Non-pigmented ciliary epithelial cell (primary cell): ENCODE measurements at places on chromosomes 3 and 15.

DNA sequence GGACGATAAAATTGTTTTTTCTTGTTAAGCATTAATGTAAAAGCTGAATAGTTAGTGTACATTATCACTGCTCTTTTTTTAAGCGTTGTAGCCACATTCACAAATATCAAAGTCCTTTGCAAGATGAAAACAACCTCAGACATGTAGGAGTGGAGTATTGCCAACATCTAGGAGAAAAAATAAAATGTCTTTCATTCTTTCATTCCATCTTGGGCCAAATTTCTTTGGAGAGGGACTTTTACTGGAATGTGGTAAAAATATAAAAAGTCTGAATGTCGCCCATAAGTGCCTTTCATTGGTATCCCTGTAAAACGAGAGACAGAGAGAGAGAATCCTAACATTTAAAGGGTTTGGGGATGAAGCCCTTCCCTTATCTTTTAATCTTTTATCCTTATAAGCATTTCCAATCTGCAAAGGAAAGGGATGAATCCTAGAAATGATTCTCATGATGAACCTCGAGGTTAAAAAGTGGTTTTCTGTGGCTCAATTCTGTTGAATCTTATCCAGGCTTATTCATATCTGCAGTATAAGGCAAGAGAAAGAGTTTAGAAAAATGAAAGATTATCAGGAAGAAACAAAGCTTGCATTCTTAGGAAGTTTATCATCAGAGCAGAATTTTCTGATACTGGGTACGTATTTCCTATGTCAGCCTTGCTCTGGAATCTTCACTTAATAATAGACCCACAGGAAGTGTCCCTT, 1031.7 kb downstream of the MCTP2 start:
- DNase-seq, result no peak

DNA sequence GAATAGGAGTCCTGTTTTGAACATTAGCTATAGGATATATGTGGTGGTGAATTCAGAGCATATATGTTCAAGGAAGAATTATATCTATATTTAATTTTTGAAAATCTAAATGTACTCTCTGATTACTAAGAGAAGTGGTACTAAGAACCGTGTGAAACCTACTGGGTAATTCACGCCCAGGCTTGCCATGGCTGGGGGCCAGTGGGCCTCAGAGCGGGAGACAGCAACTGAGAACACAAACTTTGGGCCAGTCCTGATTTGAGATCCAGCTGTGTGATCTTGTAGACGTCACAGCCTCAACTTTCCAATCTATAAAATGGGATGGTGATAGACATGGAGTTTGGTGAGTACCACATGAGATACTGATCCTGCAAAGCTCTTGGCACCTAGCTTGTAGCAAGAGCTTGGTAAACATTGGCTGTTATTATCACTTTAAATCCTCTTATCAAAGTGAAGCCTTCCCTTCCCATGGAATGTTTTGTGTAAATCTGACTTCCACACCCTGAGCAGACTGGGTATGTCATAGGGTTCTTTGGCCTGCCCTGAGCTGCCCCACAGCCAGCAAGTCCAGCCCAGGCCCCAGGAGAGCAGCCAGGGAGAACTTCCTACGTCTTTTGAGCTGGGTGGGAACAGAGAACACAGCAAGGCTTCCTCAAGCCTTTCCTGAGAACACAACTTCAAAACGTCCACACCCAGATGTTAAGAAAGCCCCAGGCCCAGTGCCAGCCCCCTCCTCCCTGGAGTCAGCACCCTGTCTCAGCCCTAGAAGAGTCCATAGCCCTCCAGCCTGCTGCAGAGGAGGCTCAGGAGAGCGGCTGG, 8.2 kb upstream of the PAQR5 start:
- DNase-seq, result no peak

GRCh38 chr3:99741588-99741987, 76.1 kb upstream of the CMSS1 start:
- no peak for DNase-seq

GRCh38 chr15:48559285-48559684, 86.2 kb downstream of the FBN1 start:
- DNase-seq, result peak; percentile 73

DNA sequence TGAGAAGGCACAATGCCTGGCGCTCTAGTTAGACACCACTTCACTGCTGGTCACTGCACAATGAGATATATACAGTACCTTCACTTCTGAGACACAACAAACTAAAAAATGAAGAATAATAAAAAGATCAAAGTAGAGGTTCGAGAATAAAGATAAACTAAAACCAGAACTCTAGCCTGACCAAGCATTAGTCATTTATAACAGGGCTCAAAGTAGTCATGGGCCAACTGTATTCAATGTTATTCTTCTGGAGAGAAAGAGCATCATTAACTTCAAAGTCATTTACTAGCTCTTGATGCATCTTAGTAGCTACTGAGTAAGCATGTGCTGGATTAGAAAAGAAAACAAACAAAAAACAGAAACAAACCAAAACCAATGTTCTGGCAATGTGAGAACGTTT, 145.2 kb downstream of the SSR3 start:
- no peak for DNase-seq
